Dermis lymphatic vessel endothelial cell (primary cell): ENCODE measurements at places on chromosomes 7 and 10. TPM values are rescaled to one million over a fixed set of nuclear protein-coding genes. Genes with fewer than 3 reads are reported as not detected.

The NEUROD6 gene
- total RNA-seq, result not detected in 2 replicates

The CASP7 gene
- total RNA-seq, result 35.0 and 43.8 TPM in 2 replicates

The GIMAP6 gene
- total RNA-seq, result 248 and 292 TPM in 2 replicates

The FAM25C gene
- total RNA-seq, result not detected in 2 replicates

The ASIC3 gene
- 0.09 and 0.11 TPM in 2 replicates for total RNA-seq

The CDK1 gene
- 11.0 and 11.7 TPM in 2 replicates for total RNA-seq

The CLEC5A gene
- not detected in 2 replicates for total RNA-seq

The CPA4 gene
- total RNA-seq, result 0.54 TPM in 1 of 2 replicates, not detected in the other

The PLPP4 gene
- 0.43 TPM in 1 of 2 replicates, not detected in the other for total RNA-seq

The METTL2B gene
- total RNA-seq, result 21.3 and 25.9 TPM in 2 replicates

The AUTS2 gene
- 0.54 and 0.69 TPM in 2 replicates for total RNA-seq

The DKK1 gene
- 9.6 and 14.4 TPM in 2 replicates for total RNA-seq

The PRSS37 gene
- not detected in 2 replicates for total RNA-seq

The BTBD16 gene
- not detected in 2 replicates for total RNA-seq

The CNPY1 gene
- not detected in 2 replicates for total RNA-seq

The SAMD9 gene
- total RNA-seq, result 13.4 and 18.3 TPM in 2 replicates

The GPR26 gene
- total RNA-seq, result not detected in 2 replicates

The NOLC1 gene
- 13.2 and 26.0 TPM in 2 replicates for total RNA-seq

The OR2A12 gene
- not detected in 2 replicates for total RNA-seq

The OR2A5 gene
- not detected in 2 replicates for total RNA-seq

The LRRN3 gene
- total RNA-seq, result not detected in 2 replicates

The GRM8 gene
- 0.09 TPM in 1 of 2 replicates, not detected in the other for total RNA-seq

The LIPF gene
- total RNA-seq, result not detected in 2 replicates

The SEMA3C gene
- 0.09 and 2.2 TPM in 2 replicates for total RNA-seq

The BAIAP2L1 gene
- total RNA-seq, result 0.09 and 0.11 TPM in 2 replicates

The NKX2-3 gene
- total RNA-seq, result not detected in 2 replicates

The PPP1R9A gene
- total RNA-seq, result 11.2 and 17.2 TPM in 2 replicates

The LBX1 gene
- total RNA-seq, result not detected in 2 replicates

The SCD gene
- 24.5 and 42.6 TPM in 2 replicates for total RNA-seq

The TFR2 gene
- total RNA-seq, result 0.17 and 0.54 TPM in 2 replicates

The TMEM72 gene
- total RNA-seq, result not detected in 2 replicates

The GNAT3 gene
- total RNA-seq, result not detected in 2 replicates

The CLCN1 gene
- total RNA-seq, result not detected in 2 replicates

The CLDN3 gene
- 0.11 TPM in 1 of 2 replicates, not detected in the other for total RNA-seq

The CALHM1 gene
- total RNA-seq, result not detected in 2 replicates

The RNF133 gene
- 0.60 and 0.76 TPM in 2 replicates for total RNA-seq

The TMEM130 gene
- not detected in 2 replicates for total RNA-seq

The TBX20 gene
- total RNA-seq, result not detected in 2 replicates
